ENCODE measurements at places on chromosomes 4 and X.
A peak's percentile ranks its signal among the peaks of the same experiment; 100 is the strongest.

DNA sequence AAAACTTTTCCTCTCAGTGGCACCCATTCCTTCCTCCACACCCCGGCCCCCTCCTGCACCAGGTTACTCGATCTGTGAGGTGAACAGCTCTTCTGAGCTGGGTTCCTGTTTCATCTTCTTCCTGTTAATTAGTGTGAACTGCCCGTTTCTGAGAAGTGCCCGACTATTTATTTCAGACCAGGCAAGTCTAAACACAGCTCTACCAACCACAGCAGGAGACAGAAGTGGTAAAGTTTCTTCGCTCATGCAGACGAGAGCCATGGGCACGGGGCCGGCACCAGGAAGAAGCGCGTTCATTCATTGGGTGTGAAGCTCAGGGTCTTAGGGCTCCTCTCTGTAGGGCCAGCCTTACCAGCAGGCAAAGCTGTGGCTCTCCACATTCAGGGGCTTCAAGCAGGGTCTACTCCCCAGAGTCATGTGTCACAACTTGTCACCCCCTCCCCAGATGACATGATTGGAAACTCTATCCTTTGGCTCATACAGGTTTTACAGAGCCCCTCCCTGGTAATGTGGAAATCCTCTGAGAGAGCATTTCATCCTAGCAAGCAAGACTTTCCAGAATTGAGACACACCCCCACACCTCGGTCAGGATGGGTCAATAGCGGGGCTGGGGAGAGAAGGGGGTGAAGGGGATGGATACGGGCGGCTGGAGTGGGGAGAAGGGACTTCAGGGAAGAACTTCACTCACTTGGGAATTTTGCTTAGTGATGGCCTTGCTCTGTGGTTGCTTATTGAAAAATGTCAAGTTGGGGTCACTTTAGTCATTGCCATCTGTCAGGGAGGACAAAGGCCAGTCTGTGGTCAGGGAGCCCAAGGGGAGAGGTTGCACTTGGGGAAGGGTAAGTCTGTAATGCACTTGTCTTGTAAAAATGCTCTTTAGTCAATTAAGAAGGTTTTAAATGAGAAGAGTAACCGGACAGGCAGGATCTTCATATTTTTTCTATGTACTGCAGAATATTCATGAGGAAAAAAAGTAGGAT is 121.6 kb upstream of the TRIM2 start:
- DNase-seq, result no peak

- no peak for DNase-seq
These were observed 39.8 kb upstream of the NAP1L5 start for GRCh38 chr4:88737307-88737941.

DNA sequence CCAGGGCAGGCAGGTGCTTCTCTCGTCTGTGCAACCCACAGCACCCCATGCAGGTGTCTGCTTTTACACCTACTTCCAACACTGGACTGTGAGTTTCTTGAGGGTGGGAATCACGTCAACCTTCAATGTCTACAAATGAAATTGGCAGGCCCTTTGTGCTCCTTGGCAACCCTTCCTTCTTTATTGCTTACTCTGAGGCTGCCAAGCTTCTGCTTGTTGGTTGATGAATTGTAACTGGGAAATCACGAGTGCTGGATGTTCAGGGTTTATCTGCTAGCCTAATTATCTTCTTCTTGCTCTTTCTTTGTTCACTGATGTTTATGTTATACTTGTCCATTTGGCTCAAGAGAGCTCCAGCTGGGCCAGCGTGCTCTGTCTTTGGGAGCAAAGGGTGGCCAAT is 2.5 kb upstream of the DGAT2L6 start:
- DNase-seq, result no peak

GRCh38 chr4:114658179-114658578 is 59.6 kb downstream of the UGT8 start:
- DNase-seq, result peak; percentile 2

GRCh38 chr4:76216524-76216923 is 2.9 kb upstream of the SCARB2 start:
- no peak for DNase-seq

DNA sequence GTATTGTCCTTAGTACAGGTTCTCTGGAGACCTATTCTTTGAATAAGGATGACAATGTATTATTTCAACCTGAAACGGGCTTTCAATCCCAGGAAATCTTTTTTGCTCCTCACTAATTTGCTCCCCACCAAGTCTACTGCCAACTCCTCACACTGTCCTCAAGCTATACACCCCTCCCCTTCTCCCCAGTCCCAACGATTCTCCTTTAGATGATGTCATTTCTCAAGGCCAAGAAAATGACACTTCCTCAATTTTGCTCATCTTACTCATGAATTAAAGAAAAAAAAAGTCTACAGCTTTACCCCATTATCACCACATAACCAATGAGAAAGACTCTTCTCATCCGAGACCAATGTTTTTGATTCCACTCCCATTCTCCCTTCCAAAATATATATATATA is 20.6 kb downstream of the AP1S2 start:
- no peak for DNase-seq

DNA sequence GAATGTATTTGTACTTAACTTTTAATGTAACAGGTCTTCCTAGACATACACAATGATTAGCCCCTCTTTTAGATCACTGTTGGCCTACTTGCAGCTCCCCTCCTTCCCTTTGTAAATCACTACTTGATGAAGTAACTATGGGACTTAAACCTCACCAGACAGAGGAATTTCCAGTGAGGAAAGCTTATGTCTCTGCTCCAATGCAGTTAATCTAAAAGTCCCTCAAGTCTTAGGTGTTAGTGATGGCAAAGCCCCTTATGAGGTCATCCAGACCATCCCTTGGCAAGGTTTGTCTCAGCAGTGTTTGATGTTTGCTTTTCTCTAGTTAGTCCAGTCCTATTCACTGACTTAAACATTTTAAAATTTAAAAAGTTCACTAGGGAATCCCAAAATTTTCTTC is 877.3 kb upstream of the INTU start:
- no peak for DNase-seq

DNA sequence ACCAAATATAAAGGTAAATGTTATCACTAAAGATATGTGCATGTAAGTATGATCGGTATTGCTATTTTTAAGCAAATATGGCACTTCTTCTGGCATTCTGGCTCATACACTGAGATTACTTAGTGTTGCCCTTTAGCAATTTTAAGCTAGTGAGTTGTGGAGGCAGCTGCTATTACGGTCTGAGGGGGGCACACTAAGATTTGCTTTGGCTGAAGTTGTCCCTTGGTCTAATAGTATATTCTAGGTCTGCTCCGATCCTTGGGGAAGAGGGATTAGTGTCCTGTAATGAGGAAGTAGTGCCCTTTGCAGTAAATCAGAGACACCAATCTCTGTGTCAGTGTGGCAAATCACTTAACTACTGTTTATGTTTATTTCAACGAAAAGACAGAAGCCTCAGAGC is 196.5 kb upstream of the FTHL17 start:
- no peak for DNase-seq

GRCh38 chrX:133215747-133216146 is 2.4 kb downstream of the TFDP3 start:
- peak; percentile 0 for DNase-seq
